ENCODE measurements at places on chromosomes 3 and 15. TPM values are rescaled to one million over a fixed set of nuclear protein-coding genes. Genes with fewer than 3 reads are reported as not detected.

- no peaks in the 10 kb centered on the region for H3K36me3 ChIP-seq
- H3K27ac ChIP-seq, result no peak overlapping the region
- peaks cover 12% of the 10 kb centered on the region for H3K27me3 ChIP-seq
- no peak for DNase-seq
These were observed 135.7 kb upstream of the IL12A start for GRCh38 chr3:159852821-159853505.

DNA sequence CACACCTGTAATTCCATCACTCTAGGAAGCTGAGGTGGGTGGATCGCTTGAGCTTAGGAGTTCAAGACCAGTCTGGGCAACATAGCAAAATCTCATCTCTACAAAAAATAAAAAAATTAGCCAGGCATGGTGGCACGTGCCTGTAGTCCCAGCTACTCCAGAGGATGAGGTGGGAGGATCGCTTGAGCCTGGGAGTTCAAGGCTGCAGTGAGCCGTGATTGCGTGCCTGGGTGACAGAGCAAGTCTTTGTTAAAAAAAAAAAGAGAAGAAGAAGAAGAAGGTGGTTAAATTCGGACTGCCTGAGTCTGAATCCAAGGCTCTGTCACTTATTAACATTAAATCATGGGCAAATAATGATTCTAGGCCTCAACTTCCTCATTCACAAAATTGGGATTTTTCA is 51.0 kb downstream of the EOMES start:
- no peak overlapping the region for H3K27ac ChIP-seq
- peaks cover 11% of the 10 kb centered on the region for H3K4me1 ChIP-seq
- no peaks in the 10 kb centered on the region for H3K36me3 ChIP-seq
- DNase-seq, result no peak
- no peaks in the 10 kb centered on the region for H3K27me3 ChIP-seq

- no peaks in the 10 kb centered on the region for H3K36me3 ChIP-seq
- no peaks in the 10 kb centered on the region for H3K27me3 ChIP-seq
- H3K4me1 ChIP-seq, result no peaks in the 10 kb centered on the region
These were observed 55.2 kb downstream of the PTPRG start for GRCh38 chr3:61616586-61616985.

GRCh38 chr3:116661196-116661595 is 48.4 kb upstream of the TUSC7 start:
- no peak for DNase-seq
- H3K36me3 ChIP-seq, result no peaks in the 10 kb centered on the region
- H3K27me3 ChIP-seq, result no peaks in the 10 kb centered on the region
- H3K27ac ChIP-seq, result no peak overlapping the region

GRCh38 chr3:38139652-38140051 is 1.2 kb downstream of the MYD88 start:
- DNase-seq, result no peak
- peaks cover 28% of the 10 kb centered on the region for H3K36me3 ChIP-seq
- peaks cover 32% of the 10 kb centered on the region for H3K4me1 ChIP-seq
- no peaks in the 10 kb centered on the region for H3K27me3 ChIP-seq
- H3K4me3 ChIP-seq, result peak overlapping the region; percentile 100

GRCh38 chr3:101529816-101530685 is 17.0 kb upstream of the SENP7 start:
- H3K4me3 ChIP-seq, result peak overlapping the region; percentile 5
- no peaks in the 10 kb centered on the region for H3K27me3 ChIP-seq
- peak overlapping the region; percentile 90 for H3K27ac ChIP-seq
- H3K36me3 ChIP-seq, result no peaks in the 10 kb centered on the region
- peaks cover 25% of the 10 kb centered on the region for H3K4me1 ChIP-seq

DNA sequence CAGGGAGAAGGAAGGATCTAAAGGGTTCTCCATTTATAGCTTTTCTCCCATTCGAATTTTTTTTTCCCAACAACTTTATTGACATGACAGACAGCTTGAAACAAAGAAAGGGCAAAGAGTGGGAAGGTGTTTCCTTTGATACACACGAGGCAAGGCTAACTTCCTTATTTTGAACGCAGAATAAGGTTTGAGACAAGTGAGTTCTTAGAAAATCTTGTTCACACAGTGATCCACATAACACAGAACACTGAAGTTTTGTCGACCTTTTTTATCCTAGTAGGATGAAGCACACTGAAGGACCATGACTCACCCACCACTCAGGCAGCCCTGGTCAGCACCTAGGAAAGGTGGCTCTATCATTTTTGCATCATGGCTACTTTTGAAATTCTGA is 425.8 kb upstream of the MDFIC2 start:
- no peak for DNase-seq
- H3K27me3 ChIP-seq, result no peaks in the 10 kb centered on the region
- no peak overlapping the region for H3K27ac ChIP-seq
- peaks cover 3% of the 10 kb centered on the region for H3K4me1 ChIP-seq
- H3K4me3 ChIP-seq, result no peak overlapping the region

DNA sequence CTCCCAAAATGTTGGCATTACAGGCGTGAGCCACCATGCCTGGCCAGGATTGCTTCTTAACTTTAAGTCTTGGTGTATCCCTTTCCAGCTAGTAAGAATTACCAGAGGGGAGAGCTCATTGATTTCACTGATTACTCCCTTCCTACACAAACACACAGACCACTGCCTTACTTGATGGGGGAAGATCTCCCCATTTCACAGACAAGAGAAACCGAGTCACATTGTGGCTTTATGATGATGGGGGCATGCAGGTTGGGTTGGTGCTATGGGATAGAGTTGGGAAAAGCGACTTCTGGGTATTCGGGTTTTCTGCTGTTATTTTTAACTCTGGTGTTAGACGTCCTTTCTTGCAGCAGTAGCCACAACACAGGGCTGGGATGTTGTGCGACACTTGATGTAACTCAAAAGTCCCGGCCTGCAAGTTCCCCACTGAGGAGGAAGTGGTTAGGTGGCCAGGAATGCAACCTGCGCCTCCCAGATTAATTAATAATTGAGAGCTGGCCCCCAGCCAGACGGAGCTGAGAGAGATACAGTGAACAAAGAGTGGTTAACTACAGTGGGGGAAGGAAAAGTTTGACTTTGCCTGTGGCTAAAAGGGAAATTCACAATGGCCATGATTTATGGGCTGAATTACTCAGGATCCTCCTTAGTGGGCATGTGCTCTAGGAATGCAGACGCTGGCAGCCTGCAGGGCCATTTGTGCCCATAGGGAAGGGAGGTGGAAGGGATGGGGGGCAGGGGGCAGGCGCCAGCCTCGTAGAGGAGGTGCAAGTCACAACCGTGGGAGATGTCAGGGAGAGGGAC is 63.6 kb downstream of the SMAD6 start:
- H3K27me3 ChIP-seq, result peaks cover 38% of the 10 kb centered on the region
- DNase-seq, result no peak
- no peaks in the 10 kb centered on the region for H3K36me3 ChIP-seq
- no peak overlapping the region for H3K27ac ChIP-seq

DNA sequence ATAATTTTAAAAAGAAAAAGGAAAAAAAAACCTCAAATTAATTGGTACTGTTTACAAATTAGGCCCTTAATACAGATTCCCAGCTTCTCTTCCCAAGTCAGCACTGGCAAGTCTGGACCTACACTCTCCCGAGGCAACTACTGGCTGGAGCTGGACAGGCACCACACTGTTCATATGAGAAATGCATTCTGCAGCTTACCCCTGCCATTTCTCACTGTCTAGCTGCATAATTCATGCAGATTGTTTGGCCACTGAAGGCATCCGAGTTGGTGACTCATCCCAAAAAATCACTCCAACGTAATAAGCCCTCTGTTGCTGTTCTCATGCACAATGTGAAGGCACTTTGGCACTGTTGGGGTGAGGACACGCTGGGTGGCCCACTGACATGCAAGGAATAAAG is 45.3 kb downstream of the ROPN1B start:
- peaks cover 22% of the 10 kb centered on the region for H3K36me3 ChIP-seq
- no peaks in the 10 kb centered on the region for H3K4me1 ChIP-seq
- H3K27ac ChIP-seq, result no peak overlapping the region
- no peaks in the 10 kb centered on the region for H3K27me3 ChIP-seq

Gene NANOGP8
- polyA plus RNA-seq, result not detected

DNA sequence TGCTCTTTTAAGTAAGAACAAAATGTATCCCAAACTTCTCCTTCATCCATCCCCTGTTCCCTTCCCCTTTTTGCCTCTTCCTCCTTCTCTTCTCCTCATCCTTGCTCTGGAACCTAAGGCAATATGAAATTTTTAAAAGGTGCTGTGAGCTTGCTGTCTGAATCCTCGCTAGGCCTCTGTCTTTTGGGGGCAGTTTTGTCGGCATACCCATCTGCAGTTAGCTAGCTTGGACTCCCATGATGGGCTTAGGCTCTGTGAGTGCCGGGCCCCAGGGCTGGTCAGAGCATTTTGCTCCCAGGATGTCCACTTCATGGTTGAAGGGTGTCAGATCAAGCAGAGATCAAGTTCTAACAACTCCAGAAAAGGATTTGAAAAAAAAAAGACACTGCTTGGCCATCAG is 18.6 kb downstream of the ZIC1 start:
- H3K36me3 ChIP-seq, result no peaks in the 10 kb centered on the region
- H3K4me3 ChIP-seq, result no peak overlapping the region
- H3K27me3 ChIP-seq, result peaks cover 32% of the 10 kb centered on the region

DNA sequence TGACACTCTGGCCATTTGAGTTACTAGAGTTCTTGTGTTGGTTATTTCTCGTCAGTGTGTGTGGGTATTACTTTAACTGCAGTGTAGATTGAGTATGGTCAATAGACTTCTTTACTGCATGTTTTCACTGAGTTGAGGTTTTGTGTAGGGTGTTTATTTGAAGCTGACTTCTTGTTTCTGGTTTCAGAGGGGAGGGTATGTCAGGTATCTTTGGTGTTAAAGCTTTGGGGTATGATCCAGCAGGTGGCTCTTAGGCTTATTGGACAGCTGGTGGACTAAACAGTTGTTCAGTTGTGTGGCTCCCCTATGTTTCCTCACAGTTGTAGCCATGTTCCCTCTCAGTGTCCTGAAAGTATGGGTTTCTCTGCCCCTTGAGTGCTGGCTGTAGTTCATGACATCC is 72.0 kb downstream of the AKAP13 start:
- H3K27ac ChIP-seq, result peak overlapping the region; percentile 23
- DNase-seq, result no peak
- peaks cover 23% of the 10 kb centered on the region for H3K36me3 ChIP-seq
- no peak overlapping the region for H3K4me3 ChIP-seq
- peaks cover 83% of the 10 kb centered on the region for H3K4me1 ChIP-seq

Gene ULK4
- polyA plus RNA-seq, result 10.7 TPM

DNA sequence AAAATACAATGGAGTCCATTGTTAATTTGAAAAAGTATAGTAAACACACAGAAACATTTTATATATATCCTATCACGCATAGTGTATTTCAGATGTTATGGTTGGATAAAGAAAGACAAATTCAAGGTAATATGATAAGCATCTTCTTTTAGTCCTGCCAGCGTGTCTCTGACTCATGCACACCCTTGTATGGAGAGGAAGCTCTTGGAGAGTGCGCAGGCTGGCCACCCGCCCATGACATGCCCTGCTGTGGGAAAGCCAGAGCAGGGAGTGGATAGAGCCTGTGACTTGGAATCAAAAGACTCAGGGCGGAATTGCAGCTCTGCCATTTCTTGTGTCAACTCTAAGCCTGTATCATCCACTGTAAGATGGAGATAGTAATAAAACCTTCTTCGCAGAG is 23.0 kb upstream of the COPG1 start:
- DNase-seq, result no peak
- peak overlapping the region; percentile 23 for H3K4me3 ChIP-seq
- H3K36me3 ChIP-seq, result no peaks in the 10 kb centered on the region
- H3K27me3 ChIP-seq, result no peaks in the 10 kb centered on the region
- peaks cover 52% of the 10 kb centered on the region for H3K4me1 ChIP-seq

GRCh38 chr3:141015481-141015880 is 35.7 kb upstream of the SPSB4 start:
- no peak for DNase-seq
- no peak overlapping the region for H3K27ac ChIP-seq
- H3K27me3 ChIP-seq, result peaks cover 6% of the 10 kb centered on the region
- H3K4me1 ChIP-seq, result peaks cover 22% of the 10 kb centered on the region

Gene IL17RE
- 0.16 TPM for polyA plus RNA-seq

DNA sequence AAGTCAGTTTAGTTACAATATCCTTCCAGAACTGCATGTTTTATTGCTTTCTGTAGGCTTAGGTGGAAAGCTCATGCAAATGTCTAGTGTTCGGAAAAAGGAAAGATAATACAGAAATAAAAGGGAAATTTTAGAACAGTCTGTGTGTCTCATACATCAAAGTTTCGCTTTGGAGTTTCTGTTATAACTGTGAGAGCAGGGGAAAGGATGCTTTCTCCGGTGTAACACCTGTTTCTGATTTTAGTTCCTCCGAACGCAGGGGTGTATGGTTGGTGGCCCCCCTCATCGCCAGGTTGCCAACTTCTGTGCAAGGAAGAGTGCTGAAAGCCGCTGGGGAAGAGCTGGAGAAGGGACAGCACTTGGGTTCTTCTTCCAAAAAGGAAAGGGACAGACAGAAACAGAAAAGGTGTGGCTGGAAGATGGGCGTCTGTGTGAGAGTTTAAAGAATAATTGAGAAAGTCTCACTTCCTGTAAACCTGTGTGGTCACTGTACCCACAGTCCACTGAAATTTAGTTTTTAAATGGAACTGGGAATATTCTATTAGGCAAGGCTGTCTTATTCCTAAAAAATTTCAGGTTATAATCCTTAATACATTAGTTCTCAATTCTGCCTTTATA is 6.7 kb downstream of the P2RY12 start:
- no peak overlapping the region for H3K4me3 ChIP-seq
- H3K27ac ChIP-seq, result no peak overlapping the region
- no peaks in the 10 kb centered on the region for H3K27me3 ChIP-seq
- DNase-seq, result no peak

- peak overlapping the region; percentile 21 for H3K27ac ChIP-seq
- peaks cover 68% of the 10 kb centered on the region for H3K4me1 ChIP-seq
- DNase-seq, result no peak
- H3K27me3 ChIP-seq, result no peaks in the 10 kb centered on the region
These were observed 152.9 kb upstream of the LPP start for GRCh38 chr3:188001093-188001492.

Gene CMC1
- 425 TPM for polyA plus RNA-seq

GRCh38 chr15:66288551-66289185 is 4.7 kb upstream of the DIS3L start:
- H3K4me3 ChIP-seq, result no peak overlapping the region
- H3K27me3 ChIP-seq, result no peaks in the 10 kb centered on the region
- no peak overlapping the region for H3K27ac ChIP-seq
- no peaks in the 10 kb centered on the region for H3K36me3 ChIP-seq
- H3K4me1 ChIP-seq, result peaks cover 23% of the 10 kb centered on the region
- DNase-seq, result no peak

DNA sequence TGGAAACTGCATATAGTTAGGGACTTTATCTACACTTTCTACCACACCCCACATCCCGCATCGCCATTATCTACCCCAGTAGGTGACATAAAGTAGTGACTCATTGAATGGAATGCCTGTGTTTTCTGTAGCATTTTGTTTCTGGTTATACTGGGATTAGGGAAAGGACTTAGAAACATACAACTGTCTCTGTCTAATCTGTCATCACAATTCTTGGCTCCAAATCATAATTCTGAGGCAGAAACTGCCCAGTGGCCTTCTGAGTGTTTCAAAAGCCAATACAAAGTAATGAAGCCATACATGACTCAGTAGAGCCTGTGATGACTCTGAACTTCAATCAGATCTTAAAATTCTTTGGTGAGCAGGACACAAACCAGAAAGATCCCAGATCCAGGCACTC is 115.7 kb upstream of the CHRM5 start:
- H3K27ac ChIP-seq, result no peak overlapping the region
- no peak for DNase-seq
- H3K4me1 ChIP-seq, result no peaks in the 10 kb centered on the region
- H3K27me3 ChIP-seq, result no peaks in the 10 kb centered on the region
- H3K4me3 ChIP-seq, result no peak overlapping the region

Data from naive thymus-derived CD8-positive, alpha-beta T cell (primary cell).